Trophoblast cell (in vitro differentiated cells and primary cell): ENCODE measurements at places on chromosomes 2 and 18.
A peak's percentile ranks its signal among the peaks of the same experiment; 100 is the strongest.

DNA sequence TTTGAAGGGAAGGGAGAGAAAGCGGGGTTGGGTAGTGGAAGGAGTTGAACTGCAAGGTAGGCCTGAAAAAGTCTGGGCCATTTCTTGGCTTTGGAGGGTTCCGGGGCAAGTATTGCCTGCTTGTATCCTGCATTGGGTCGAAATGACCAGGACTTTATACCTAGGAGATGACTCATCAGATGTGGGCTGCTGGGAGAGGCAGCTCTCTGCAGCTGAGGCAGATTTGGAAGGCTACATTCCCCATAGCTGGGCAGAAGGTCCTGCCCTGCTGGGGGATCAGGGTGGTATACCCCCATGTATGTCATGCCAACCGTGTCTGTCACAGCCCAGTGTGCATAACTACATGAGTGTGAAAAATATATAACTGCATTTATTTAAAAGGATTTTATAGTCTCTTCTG, 171.8 kb upstream of the SPRED2 start:
- no peak overlapping the region for H3K27ac ChIP-seq
- peak; percentile 74 for DNase-seq
- no peaks in the 10 kb centered on the region for H3K36me3 ChIP-seq
- no peaks in the 10 kb centered on the region for H3K27me3 ChIP-seq
- no peak overlapping the region for H3K4me3 ChIP-seq
- H3K4me1 ChIP-seq: peaks cover 3% of the 10 kb centered on the region

DNA sequence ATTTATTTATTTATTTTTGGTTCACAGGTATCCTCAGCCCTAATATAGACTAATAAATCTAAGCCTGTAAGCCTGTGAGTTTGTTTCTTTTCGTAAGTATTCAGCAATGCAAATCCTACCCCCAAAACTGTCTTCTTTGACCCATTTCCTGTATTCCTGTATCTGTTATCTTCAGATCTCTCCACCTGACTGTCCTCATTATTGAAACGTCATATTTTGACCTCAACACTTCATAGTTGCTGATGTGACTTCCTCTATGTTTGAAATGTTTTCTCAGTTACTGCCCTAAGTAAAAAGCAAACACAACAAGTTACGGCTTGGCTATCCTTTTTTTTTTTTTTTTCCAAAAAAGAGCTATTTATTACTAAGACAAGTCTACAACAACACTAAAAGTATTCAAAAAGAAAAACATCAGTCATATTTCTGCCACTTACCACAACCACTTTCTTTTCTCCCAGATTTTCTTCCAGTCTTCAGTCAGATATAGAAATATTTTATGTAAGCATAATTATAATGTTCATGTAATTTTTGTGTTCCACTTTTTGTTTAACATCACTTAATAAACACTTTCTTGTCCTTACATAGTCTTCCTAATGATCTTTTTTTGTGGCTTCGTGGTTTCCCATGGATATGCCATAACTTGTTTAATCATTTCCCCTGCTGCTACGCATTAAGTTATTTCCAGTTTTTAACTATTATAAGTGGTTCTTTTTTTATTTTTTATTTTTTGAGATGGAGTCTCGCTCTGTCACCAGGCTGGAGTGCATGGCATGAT, 45.0 kb upstream of the EML4 start:
- H3K27me3 ChIP-seq: no peaks in the 10 kb centered on the region
- no peak overlapping the region for H3K4me3 ChIP-seq
- no peaks in the 10 kb centered on the region for H3K36me3 ChIP-seq
- no peak for DNase-seq
- H3K27ac ChIP-seq: no peak overlapping the region

DNA sequence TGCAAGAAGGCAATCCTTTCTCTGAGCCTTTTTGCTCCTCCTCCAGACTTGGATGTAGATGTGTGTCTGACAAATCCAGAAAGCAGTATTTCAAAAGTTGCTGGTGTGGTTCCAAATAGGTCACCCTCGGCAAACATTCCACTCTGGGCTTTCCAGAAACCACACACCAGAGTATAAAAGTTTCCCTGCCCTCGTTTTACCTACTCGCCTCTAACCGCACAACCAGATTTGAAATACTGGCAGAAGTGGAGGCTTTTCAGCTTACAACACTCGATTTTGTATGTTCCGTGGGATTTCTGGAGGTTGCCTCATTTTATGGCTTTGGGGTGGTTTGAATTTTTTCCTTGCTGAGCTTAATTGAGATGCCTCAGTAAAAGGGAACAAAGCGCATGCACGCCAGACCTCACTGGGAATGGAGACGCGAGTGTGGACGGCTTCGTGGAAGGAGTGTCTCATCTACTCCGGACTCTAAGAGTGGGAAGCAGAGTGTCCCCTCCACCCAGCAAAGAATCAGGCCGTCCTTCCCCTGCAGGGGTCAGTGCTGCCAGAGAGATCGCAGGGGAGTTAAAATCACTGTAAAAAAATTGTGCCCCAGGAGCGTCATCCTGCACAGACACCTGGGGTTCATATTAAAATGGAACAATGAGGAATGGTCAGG, 44.0 kb upstream of the RPL31 start:
- H3K27me3 ChIP-seq: no peaks in the 10 kb centered on the region
- H3K27ac ChIP-seq: no peak overlapping the region

DNA sequence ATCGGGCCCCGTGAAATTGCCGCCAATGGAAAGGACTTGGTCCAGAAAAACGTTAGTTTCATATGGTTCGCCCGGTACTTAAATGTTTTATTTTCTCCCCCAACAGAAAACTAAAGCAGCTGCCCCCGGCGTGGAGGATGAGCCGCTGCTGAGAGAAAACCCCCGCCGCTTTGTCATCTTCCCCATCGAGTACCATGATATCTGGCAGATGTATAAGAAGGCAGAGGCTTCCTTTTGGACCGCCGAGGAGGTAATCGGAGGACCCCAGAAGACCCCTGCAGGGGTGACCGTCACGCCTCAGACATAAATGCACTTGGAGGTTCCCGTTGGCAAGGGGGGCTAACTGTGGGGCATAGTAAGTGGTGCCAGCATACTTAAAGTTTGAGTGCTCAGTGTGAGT, 742 bp downstream of the RRM2 start:
- no peak for DNase-seq
- no peaks in the 10 kb centered on the region for H3K27me3 ChIP-seq
- H3K27ac ChIP-seq: no peak overlapping the region
- H3K36me3 ChIP-seq: peaks cover 28% of the 10 kb centered on the region

DNA sequence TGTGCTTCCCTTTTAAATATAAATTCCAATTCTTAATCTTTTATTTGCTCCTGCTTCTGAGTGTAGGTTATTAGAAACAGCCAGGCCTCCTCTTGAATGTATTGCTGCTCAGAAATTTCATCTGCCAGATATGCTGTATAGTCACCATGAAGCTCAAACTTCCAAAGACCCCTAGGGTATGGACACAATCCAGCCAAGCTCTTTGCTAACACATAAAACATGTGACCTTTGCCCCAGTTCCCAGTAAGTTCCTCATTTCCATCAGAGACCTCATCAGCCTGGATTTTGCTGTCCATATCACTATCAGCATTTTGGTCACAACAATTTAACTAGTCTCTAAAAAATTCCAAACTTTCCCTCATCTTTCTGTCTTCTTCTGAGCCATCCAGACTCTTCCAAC, 75.2 kb downstream of the MAP2 start:
- no peak overlapping the region for H3K27ac ChIP-seq
- H3K27me3 ChIP-seq: no peaks in the 10 kb centered on the region
- H3K36me3 ChIP-seq: peaks cover 6% of the 10 kb centered on the region
- DNase-seq: peak; percentile 49
- H3K4me1 ChIP-seq: peaks cover 3% of the 10 kb centered on the region

DNA sequence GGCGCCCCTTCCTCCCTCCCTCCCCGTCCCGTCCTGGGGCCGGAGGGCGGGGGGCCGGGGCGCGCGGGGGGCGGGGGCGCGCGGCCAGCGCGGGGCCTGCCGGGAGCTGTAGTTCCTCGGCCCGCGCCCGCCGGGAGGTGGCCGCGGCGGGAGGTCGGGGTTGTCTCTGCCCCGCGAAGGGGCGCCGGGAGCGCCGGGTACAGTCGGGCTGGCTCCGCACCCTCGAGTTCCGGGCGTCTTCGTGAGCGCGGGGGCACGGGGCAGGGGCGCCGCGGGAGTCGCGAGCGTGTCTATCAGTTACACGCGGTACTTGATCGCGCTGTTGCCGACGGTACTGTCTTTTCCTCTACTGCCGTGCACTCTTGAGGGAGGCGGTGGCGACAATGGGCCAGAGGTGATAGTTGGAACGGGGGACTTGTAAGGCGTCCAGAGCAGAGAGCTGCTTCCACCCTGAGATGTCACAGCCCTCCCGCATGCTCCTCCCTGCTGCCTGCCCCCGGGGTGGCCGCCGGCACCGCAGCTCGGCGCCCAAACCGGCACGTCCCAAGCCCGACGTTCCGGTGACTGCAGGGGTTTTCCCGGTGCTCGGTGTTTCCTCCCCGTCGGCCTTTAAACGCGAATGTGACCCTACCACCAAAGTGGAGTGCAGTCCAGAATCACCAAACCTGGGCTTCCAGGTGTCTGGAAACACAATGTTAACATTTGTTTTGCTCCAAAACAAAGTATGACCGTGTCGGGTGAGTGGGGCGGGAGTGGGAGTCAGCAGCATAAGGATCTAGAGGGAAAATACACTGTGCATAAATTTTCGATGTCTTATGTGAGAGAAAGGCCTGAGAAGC, at the start of gene PRKD3:
TSS of gene PRKD3 (minus strand) at position 48 of the 839 bp plus-strand sequence. CDS start 8,309 bp downstream, outside the sequence.
- no peaks in the 10 kb centered on the region for H3K27me3 ChIP-seq
- H3K4me1 ChIP-seq: no peaks in the 10 kb centered on the region
- H3K36me3 ChIP-seq: no peaks in the 10 kb centered on the region
- peak within 1 kb of the TSS; percentile 67 for H3K27ac ChIP-seq
- DNase-seq: peak; percentile 86
- peak within 1 kb of the TSS; percentile 88 for H3K4me3 ChIP-seq

DNA sequence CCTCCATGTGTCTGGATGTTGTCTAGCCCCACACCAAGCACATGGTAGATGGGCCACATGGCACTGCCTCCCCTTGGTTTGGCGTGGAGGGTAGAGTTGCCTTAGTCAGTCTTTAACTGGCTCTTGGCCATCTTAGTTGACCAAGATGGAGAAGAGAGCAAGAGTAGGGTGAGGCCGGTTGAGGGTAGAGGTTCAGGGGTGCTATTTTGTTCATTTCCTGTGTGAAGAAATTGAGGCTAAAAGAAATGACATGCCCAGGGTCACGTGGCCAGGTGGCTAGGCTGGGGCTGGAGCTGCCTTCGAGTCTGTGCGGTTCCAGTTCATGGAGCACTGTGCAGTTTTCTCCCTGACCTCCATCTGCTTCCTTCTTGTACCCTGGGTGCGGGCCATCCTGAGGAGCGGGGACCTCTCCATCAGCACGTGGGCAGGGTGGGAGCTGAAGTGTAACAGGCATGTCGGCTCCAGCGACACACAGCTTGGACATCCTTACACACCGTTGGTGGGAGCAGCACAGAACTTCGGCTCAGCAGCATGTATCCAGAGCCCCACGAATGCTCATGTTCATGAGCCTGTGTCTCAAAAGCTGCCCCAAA, 213.2 kb downstream of the GBX2 start:
- no peak for DNase-seq
- H3K27ac ChIP-seq: no peak overlapping the region
- H3K27me3 ChIP-seq: no peaks in the 10 kb centered on the region
- no peaks in the 10 kb centered on the region for H3K4me1 ChIP-seq
- no peak overlapping the region for H3K4me3 ChIP-seq
- no peaks in the 10 kb centered on the region for H3K36me3 ChIP-seq

GRCh38 chr2:72293620-72294019, 146.0 kb upstream of the CYP26B1 start:
- no peak for DNase-seq
- no peaks in the 10 kb centered on the region for H3K36me3 ChIP-seq
- H3K4me3 ChIP-seq: no peak overlapping the region
- no peak overlapping the region for H3K27ac ChIP-seq
- H3K4me1 ChIP-seq: no peaks in the 10 kb centered on the region
- no peaks in the 10 kb centered on the region for H3K27me3 ChIP-seq

- no peak overlapping the region for H3K4me3 ChIP-seq
- H3K4me1 ChIP-seq: no peaks in the 10 kb centered on the region
- DNase-seq: no peak
- H3K36me3 ChIP-seq: no peaks in the 10 kb centered on the region
- no peaks in the 10 kb centered on the region for H3K27me3 ChIP-seq
These were observed 92.4 kb upstream of the TTN start for GRCh38 chr2:178899656-178900055.

DNA sequence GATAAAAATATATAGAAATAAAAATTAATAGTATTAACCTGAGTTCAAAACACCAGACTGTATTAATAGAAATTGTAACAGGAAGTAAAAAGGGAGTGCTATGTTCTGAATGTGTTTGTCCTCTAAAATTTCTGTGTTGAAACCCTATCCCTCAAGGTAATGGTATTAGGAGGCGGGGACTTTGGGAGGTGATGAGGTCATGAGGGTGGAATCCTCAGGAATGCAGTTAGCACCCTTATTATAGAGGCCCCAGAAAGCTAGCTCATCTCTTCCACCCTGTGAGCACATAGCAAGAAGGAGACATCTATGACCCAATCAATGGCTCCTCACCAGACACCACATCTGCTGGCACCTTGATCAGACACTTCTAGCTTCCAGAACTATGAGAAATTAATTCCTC, 124.5 kb downstream of the CMPK2 start:
- H3K4me1 ChIP-seq: peaks cover 3% of the 10 kb centered on the region
- H3K36me3 ChIP-seq: no peaks in the 10 kb centered on the region
- no peak overlapping the region for H3K27ac ChIP-seq
- H3K4me3 ChIP-seq: no peak overlapping the region
- H3K27me3 ChIP-seq: no peaks in the 10 kb centered on the region

- H3K27ac ChIP-seq: no peak overlapping the region
- no peak overlapping the region for H3K4me3 ChIP-seq
- H3K36me3 ChIP-seq: peaks cover 2% of the 10 kb centered on the region
- no peaks in the 10 kb centered on the region for H3K27me3 ChIP-seq
- H3K4me1 ChIP-seq: no peaks in the 10 kb centered on the region
- no peak for DNase-seq
These were observed 116.4 kb downstream of the GBX2 start for GRCh38 chr2:236051806-236052205.

DNA sequence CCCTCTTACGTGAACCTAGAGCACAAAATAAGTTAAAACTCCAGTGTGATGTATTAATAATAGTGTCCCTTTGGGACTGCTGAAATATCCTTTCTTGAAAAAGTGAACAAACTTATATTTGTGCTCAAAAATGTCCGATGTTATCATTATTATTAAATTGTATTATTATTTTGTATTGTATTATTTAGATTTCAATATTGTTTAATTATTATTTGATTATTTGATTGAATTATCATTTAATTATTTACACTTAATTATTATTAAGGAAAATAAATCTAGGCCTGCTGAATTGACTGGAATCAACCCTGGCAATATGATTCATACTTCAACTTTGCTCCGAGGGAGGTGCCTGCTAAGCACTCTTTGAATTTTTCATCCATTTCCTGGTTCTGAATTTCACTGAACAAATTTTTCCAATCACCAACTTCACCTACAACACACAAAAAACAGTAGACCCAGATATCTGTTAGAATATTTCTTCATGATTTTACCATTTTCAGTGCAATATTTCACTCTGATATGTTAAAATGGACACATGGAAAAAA, 10.9 kb upstream of the EIF2AK2 start:
- no peaks in the 10 kb centered on the region for H3K4me1 ChIP-seq
- H3K27ac ChIP-seq: no peak overlapping the region
- H3K27me3 ChIP-seq: no peaks in the 10 kb centered on the region
- no peaks in the 10 kb centered on the region for H3K36me3 ChIP-seq
